Stimulated activated CD4-positive, alpha-beta T cell treated with anti-CD3 and anti-CD28 coated beads, Interleukin-4, amount 100 ng/mL, for 48 hours (primary cell): ENCODE measurements at places on chromosomes 1 and 21.

GRCh38 chr1:30377230-30378002 is 346.0 kb downstream of the MATN1 start:
- DNase-seq: no peak

DNA sequence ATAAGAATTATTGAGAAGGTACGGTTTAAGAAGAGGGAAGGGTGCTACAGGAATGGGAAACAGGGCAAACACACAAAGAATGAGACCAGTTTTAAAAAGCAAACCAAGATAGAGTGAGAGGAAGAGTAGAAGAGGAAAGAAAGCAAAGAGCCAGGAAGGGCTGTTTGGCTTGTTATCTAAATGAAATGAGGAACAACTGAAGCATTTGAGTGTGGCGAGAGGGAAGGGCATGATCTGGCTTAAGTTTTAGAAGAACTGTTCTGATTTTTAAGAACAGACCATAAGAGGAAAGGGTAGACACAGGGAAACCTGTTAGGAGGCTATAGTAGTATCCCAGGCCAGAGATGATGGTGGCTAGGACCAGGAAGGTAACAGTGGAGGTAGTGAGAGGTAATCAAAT is 73.8 kb downstream of the TUT4 start:
- no peak for DNase-seq

- DNase-seq: no peak
Observed at GRCh38 chr1:27503844-27504587, 14.0 kb upstream of the WASF2 start.

- no peak for DNase-seq
Observed at GRCh38 chr1:15329104-15329820, 80.4 kb upstream of the EFHD2 start.

- DNase-seq: no peak
Observed at GRCh38 chr1:41589395-41589794, 104.9 kb upstream of the EDN2 start.

DNA sequence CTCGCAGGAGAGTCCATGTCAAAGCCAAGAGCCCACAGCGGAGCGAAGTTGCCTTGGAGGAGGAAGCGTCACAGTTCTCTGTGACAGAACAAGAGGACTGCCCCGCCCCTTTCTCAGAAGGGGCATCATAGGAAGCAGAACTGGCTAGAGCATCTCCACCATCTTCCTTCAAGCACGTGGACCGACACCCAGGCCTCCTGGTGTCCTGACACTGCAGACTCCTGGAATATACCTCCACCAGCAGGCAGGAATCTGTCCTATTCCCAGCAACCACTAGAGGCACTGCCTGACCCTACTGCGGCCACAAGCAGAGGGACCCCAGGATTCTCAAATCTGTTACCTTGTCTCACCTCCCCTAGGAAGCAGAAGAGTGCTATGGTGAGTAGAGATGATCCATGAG is 37.8 kb downstream of the GPA33 start:
- DNase-seq: no peak

DNA sequence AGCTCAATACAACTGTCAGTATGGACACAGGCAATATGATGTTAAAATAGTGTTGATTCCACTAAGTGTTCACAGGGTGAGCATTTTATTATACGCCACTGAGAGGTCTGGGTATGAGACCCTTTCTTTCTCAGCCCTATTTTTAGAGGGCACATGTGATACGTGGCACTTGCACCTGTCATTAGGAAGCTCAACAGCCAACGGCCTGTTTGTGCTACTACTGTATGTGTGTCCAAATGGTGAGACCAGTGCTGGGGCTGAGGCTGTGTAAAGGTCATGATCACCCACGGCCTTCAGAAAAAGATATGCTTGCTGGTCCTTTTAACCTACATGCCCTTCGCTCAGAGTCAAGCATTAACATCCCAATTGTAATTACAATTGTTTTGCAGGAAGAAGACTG is 176.2 kb downstream of the DUSP10 start:
- no peak for DNase-seq

- no peak for DNase-seq
Observed at GRCh38 chr1:110055493-110056284, 14.8 kb downstream of the ALX3 start.

DNA sequence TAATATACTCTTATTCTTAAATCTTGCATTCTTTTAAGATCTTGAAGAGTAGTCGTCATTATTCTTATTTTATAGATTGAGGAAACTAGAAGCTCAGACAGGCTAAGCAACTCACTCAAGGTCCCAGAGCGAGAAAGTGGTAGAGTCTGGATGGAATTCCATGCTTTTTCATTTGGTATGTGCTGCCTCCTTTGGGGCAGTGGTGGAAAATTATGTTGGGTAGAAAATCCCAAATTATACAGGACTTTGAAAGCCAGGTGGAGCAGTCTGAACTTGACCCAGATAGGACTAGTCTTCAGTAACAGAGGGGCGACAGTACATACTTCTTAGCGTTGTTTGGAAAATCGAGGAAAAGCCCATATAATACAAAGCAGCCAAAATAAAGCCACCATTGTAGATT is 205.6 kb downstream of the ATG4C start:
- no peak for DNase-seq

- DNase-seq: no peak
Observed at GRCh38 chr1:94765958-94766357, 54.2 kb upstream of the SLC44A3 start.

DNA sequence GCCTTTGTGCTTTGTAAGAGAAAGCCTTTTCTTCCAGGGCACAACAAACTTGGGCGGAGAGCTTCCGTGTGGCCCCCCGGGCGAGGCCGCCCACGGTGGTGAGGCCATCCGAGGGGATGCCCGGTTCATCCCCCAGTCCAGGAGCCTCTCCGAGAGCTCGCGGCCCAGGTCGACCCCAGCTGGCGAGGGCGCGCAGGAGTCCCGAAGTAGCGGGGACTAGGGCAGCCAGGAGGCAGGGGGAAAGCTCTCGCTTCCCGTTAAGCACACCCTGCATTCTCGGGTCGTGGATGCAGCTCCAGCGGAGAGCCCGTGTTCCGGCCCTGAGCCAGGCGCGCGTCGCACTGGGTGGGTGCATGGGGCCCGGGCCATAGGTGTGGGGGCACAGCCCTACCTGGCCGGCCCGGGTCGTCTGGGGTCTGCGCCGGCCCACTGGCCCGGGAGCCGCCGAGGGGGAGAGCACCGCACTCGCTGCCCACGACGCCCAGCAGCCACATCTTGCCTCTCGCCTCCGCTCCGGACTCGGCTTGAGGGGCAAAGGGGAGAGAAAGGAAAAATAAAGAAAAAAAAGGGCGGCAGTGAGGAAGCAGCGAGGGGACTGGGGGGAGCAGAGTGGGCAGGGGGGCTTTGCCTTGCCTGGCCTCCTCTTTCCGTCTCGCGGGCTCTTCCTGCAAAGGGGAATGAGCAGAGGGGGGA is 1.8 kb downstream of the RNF220 start:
- no peak for DNase-seq

GRCh38 chr1:21114431-21114830 is 62.3 kb downstream of the EIF4G3 start:
- DNase-seq: no peak

- peak; percentile 72 for DNase-seq
Observed at GRCh38 chr1:150562446-150563339, 13.5 kb downstream of the ADAMTSL4 start.

- no peak for DNase-seq
Observed at GRCh38 chr1:33306653-33307493, 14.0 kb downstream of the A3GALT2 start.

GRCh38 chr1:15687446-15687845 is 3.3 kb downstream of the PLEKHM2 start:
- DNase-seq: no peak

GRCh38 chr1:3675436-3675835 is 23.1 kb downstream of the TP73 start:
- DNase-seq: no peak

GRCh38 chr1:224683936-224684335 is 67.8 kb downstream of the CNIH3 start:
- no peak for DNase-seq

- DNase-seq: peak; percentile 15
Observed at GRCh38 chr1:44696789-44697345, 22.4 kb downstream of the ARMH1 start.

DNA sequence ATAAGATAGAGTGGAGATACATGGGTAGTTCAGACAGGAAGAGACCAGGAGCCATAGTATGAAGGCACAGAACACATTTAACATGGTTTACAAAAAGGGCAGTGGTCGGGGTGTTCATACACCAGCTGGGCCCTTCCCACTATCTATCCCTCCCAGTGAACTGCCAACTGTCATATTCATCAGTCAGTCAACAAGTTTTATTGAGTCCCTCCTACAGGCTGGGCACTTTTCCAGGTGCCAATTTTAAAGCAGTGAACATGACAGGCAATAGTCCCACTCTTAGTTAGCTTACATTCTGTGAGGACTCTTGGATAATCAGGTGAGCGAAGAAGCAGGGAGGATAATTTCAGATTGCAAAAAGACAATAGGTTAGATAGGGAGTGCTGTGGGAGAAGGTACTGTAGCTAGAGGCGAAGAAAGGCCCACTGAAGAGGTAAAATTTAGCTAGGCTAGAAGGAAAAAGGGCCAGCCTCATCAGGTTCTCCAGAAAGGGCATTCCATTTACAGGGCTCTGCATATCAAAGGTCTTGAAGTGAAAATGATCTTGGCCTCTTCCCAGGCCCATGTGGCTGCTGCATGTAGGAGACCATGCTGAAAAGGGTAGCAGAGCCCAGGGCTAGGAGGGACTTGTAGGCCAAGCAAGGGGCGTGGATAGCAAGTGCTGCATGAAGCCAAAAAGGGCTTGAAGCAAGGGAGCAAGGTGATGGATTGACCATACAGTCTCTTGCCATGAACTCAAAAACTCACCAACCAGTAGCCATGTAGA is 274.7 kb upstream of the SNX7 start:
- no peak for DNase-seq

GRCh38 chr1:204683284-204684205 is 2.0 kb downstream of the LRRN2 start:
- no peak for DNase-seq

DNA sequence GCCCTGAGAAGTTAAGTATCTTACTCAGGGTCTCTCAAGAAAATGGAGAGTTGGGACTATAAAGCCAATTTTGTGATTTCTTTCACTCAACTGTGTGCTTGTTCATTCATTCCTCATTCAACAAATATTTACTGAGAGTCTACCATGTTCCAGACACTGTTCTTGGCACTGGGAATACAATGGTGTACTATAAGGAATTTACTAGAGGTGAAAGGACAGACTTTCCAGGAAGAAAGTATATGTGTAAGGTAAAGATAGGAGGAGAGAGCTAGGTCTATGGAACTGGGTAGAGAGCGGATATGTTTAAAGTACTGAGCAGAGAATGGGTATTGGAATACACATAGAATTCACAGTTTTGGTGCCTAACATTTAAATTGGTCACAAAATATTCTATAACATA is 42.3 kb downstream of the ZNHIT6 start:
- no peak for DNase-seq

- no peak for DNase-seq
Observed at GRCh38 chr1:219365451-219365850, 191.8 kb downstream of the LYPLAL1 start.
